ENCODE measurements at places on chromosomes 2 and 18.
A peak's percentile ranks its signal among the peaks of the same experiment; 100 is the strongest.

- DNase-seq, result peak; percentile 1
These were observed 74.7 kb upstream of the KCNJ3 start for GRCh38 chr2:154623819-154624218.

DNA sequence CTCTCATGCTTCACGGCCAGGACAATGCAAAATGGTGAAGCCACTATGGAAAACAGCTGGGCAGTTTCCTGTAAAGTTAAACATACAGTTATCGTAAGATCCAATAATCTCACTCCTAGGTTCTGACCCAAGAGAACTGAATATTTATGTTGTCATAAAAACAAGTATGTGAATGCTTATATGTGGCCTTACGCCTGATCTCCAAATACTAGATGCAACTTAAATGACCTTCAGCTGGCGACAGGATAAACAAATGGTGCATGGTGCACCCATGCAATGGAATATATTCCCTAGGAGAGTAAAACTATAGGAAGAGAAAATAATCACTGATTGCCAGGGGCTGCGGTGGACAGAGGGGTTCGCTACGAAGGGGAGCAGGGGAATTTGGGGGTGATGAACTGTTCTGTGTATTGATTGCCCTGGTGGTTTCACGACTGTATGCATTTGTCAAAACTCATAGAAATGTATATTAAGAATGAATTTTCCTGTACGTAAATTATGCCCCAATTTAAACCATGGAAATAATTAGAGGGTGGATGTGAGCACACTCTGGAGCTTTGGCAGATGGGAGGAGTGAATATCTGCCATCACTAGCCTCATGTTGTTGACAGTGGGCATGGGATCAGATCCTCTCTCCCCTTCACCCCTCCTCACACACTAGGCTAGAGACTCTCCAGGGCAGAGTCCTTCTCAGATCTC is 100.8 kb upstream of the MYCN start:
- DNase-seq, result no peak

DNA sequence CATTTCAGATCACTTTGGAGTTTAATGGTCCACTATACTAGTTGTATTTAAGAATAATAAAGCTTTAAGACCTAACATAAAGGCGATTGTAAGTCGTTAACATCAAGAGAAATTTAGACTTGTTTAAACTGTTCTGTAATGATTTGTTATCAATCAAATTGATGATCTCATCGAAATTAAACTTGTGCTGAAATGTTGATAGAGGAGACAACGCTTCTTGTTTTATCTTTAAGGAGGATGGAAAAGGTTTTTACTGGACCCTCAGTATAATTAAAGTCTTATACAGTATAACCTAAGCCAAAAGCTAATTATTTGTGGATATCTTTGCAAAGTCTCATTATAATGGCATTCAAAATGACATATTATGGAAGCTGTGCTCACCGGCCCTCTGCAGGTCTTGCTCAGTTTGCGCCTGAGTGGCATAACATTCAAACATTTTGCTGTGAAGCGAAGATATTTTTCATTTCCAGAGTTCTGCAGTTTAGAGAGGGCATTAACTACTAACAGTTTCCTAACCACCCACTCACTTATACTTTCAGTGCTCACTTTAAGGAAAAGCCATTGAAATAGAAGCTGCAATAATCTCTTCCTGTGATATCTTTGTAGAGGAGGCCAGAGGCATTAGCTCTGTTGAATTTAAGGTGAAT is 1.4 kb upstream of the SERTAD2 start:
- no peak for DNase-seq

GRCh38 chr2:23198316-23199114 is 186.5 kb upstream of the KLHL29 start:
- no peak for DNase-seq

- DNase-seq, result no peak
These were observed 9.9 kb downstream of the PAX8 start for GRCh38 chr2:113268621-113269360.

GRCh38 chr2:240252191-240252871 is 111.9 kb upstream of the OTOS start:
- no peak for DNase-seq

DNA sequence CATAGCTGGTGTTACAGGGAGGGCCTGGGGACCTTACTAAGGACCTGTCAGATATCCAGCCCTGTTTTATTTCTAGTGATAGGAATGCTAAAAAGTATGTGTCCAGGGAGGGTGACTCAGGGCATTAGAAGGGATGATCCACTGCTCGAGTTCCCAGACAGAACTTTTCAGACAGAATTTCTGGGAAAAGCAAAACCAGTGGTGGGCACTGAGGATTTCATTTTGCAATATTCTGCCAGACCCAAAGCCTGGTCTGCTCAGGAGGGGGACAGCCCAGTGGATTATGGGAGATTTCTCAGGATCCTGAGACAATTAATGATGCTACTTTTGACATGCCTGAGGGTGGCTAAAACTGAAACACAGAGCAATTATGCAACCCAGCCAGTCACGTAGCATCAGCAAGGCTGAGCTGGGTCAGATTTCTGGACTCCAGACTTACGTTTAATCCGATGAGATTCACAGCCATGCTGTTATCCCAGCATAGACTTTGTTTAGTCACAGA is 4.7 kb upstream of the KCNE4 start:
- DNase-seq, result no peak
